Epithelial cell of umbilical artery (primary cell): ENCODE measurements at places on chromosomes 6 and 20. TPM values are rescaled to one million over a fixed set of nuclear protein-coding genes. Genes with fewer than 3 reads are reported as not detected.

CDKN1A gene
- 137 and 142 TPM in 2 replicates for total RNA-seq

CDH26 gene
- total RNA-seq, result 0.32 TPM in 1 of 2 replicates, not detected in the other

MED23 gene
- total RNA-seq, result 21.1 and 34.2 TPM in 2 replicates

TP53RK gene
- total RNA-seq, result 17.6 and 20.1 TPM in 2 replicates

RNF144B gene
- total RNA-seq, result 103 and 269 TPM in 2 replicates

POPDC3 gene
- total RNA-seq, result 0.76 and 1.3 TPM in 2 replicates

GFOD1 gene
- total RNA-seq, result 34.4 and 83.9 TPM in 2 replicates

TMEM14B gene
- 82.8 and 106 TPM in 2 replicates for total RNA-seq

PTPRK gene
- 46.4 and 63.0 TPM in 2 replicates for total RNA-seq

CYP21A2 gene
- total RNA-seq, result not detected in 2 replicates

RIPOR3 gene
- under 0.01 and 0.76 TPM in 2 replicates for total RNA-seq

SRSF12 gene
- total RNA-seq, result under 0.01 TPM in 1 of 2 replicates, not detected in the other

EYA2 gene
- total RNA-seq, result not detected in 2 replicates

ZNF341 gene
- 0.65 and 0.76 TPM in 2 replicates for total RNA-seq

ITPR3 gene
- 15.6 and 39.5 TPM in 2 replicates for total RNA-seq

CD109 gene
- total RNA-seq, result 34.0 and 35.1 TPM in 2 replicates

DEFB112 gene
- not detected in 2 replicates for total RNA-seq

IPCEF1 gene
- total RNA-seq, result 0.32 TPM in 1 of 2 replicates, not detected in the other

BCAS1 gene
- total RNA-seq, result under 0.01 TPM in 1 of 2 replicates, not detected in the other

XKR7 gene
- total RNA-seq, result not detected in 2 replicates

C20orf141 gene
- total RNA-seq, result not detected in 2 replicates

EDN3 gene
- not detected in 2 replicates for total RNA-seq

FITM2 gene
- 4.9 and 5.8 TPM in 2 replicates for total RNA-seq

MLN gene
- not detected in 2 replicates for total RNA-seq

PDYN gene
- not detected in 2 replicates for total RNA-seq

LY6G6F gene
- not detected in 2 replicates for total RNA-seq

TBC1D32 gene
- total RNA-seq, result 4.9 and 8.2 TPM in 2 replicates

NFATC2 gene
- total RNA-seq, result 0.65 and 0.91 TPM in 2 replicates

TAGAP gene
- total RNA-seq, result not detected in 2 replicates

TUBB2A gene
- 44.8 and 60.0 TPM in 2 replicates for total RNA-seq

CFAP61 gene
- 0.32 TPM in 1 of 2 replicates, not detected in the other for total RNA-seq

DNMT3B gene
- total RNA-seq, result 2.3 and 3.6 TPM in 2 replicates

CBLN4 gene
- not detected in 2 replicates for total RNA-seq
